Tibial artery (tissue), 4 donors: ENCODE measurements at places on chromosomes 4 and X.

DNA sequence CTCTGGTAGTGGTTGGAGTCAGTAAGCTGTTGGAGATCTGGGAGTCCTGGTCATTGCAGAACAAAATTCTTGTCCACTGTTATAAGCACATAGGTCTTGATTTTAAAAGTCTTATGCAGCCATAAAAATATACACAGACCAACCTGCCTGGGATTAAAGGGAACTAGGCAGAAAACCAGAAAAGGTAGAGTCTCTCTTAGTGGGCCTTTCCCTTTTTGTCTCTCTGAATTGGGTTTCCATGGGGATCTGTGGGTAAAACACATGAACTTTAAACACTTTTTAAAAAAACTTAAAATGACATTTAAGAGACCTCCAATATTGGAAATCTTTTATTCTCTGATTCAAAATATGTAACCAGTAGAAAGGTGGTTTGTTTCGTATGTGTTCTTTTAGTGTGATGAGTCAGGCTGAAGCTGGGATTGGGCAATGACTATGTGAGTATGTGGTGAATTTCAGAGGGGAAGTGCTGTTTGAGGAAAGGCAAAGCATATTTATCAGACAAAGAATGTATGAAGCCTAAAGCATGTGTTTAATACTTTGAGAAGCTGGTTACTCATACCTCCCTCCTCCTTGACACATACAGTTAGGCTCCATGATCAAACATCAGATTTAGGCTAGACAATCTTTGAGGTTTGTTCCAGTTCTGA, 29.6 kb downstream of the SLC16A2 start:
- peak; percentile 28 for DNase-seq

- no peak for DNase-seq
These were observed 154.1 kb upstream of the FAM241A start for GRCh38 chr4:111991163-111991562.

DNA sequence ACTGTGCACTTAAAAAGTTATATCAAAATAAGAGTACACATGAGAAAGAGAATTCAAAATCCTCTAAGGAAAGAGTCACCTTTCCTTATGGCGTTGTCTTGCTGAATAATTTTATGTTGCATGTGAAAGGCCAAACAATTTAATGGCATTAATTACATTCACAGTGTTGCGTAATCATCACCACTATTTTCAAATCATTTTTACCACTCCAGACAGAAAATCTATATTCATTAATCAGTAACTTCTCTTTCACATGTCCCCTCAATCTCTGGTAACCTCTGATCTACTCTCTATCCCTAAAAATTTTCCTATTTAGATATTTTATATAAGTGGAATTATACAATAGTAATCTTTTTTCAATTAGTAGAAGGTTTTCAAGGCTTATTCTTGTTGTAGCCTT, 283.0 kb downstream of the CXXC4 start:
- no peak for DNase-seq

DNA sequence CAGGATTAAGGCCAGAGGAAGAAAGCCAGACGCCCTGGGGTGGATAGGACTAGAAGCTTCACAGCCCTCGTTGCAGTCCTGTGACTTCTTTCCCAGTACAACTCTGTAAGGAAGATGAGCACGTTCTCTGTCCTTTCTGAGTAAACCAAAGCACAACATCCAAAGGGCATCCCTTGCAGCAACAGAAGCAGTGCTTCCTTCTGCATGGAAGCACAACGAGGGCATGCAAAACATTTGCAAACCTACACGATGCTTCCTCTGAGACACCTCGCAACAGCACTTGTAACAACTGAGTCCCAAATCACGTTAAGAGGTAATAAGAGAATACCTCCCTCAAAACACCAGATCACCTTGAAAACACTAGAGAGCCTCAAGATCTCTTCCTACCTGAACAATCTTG, 335.7 kb upstream of the RASGEF1B start:
- no peak for DNase-seq

- no peak for DNase-seq
These were observed 569 bp downstream of the RPS3A start for GRCh38 chr4:151099976-151100417.

- no peak for DNase-seq
These were observed 175.5 kb downstream of the RAPGEF2 start for GRCh38 chr4:159278399-159278798.

DNA sequence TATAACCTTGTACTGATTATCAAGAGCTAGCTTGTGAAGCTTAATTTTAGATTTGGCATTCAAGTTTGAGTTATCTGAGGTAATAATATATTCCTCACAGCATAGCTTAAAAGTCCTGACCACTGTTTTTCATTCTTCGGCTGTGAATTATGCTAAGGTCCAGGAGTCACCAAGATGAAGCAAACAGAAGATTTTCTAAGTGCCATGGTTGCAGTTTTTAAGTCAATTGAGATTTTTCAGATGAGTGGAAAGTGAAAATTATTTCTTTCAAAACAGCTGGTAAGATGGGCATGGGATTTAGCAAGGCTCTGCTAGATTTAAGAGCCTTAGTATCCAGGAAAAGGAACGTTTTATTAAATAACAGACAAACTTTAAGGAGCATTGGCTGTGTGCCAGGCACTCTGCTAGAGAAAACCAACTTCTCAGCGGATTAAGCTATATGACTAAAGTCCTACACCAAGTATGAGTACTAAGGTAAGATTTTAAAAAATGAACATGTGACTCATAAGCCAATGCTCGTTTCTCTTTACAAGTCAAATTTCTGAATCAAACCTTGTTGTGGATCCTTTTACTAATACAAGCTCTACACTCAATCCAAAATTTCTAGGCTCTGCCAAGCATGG, 149.9 kb upstream of the IL15 start:
- no peak for DNase-seq

- DNase-seq: no peak
These were observed 152.8 kb downstream of the TMEM164 start for GRCh38 chrX:110155759-110156158.

DNA sequence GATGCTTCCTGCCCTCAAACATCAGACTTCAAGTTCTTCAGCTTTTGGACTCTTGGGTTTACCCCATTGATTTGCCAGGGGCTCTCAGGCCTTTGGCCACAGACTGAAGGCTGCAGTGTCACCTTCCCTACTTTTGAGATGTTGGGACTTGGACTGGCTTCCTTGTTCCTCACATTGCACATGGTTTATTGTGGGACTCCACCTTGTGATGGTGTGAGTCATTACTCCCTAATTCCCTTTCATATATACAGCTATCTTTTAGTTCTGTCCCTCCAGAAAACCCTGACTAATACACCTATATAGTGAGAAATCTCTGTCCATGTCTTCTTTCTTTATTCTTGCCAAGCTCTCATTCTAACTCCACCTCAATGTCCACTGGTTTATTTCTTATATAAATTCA, 736.9 kb upstream of the HS3ST1 start:
- no peak for DNase-seq

GRCh38 chr4:98673288-98673644, 14.9 kb upstream of the TSPAN5 start:
- no peak for DNase-seq

DNA sequence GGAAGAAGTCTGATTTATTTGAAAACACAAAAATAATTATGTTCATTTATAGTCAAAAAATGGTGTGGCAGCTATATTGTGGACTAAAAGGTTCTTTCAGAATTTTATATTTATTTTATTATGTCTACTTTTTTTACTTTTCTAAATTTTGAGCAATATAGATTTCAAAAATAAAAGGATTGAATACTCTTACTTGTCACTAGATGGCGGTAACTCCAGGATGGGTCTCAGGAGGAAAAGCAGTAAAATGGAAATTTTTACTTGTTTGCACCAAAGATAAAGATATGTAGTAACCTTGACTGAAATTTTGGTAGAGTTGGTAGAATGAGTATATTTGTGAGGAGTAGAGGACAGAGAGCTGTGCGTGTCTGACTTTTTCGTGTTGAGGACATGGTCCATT, 14.5 kb upstream of the DACH2 start:
- no peak for DNase-seq

DNA sequence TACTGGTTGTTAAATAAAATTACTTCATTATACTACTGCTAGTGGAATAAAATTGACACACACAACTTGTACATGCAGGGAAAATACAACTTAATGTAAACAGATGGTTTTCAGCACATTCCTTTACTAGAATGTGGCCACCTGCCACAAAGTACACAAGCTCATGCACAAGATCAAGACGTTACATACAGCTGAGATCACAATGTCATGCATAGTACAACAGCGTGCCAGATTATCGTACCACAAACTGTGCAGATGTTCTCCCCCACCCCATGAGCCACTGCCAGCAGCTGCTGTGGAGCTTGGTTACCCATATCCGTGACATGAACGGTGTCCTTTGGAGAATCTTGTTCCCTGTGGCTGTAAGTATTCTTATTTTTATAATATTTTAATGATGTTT, 27.7 kb downstream of the FBXO8 start:
- no peak for DNase-seq

- no peak for DNase-seq
These were observed 24.1 kb upstream of the TMEM150C start for GRCh38 chr4:82585690-82586435.
